ENCODE measurements at places on chromosomes 3 and 15. TPM values are rescaled to one million over a fixed set of nuclear protein-coding genes. Genes with fewer than 3 reads are reported as not detected.

DNA sequence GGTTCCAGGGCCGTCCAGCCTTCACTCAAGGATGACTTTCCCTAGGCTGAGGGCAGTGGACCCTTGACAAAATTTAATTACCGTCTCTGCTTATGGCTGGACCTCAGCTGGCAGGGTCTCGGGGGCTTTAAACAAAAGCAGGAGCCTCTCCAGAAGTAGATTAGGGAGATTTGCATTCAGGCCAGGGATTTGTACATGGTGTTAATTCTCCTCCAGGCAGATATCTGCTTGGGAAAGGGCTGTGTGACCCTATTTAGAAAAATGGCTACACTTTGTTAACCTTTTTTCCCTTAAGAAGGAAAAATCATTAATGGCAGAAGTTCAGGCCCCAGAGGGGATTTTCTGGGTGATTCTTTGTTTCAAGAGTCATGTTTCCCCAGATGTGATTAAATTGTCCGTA is 329.1 kb upstream of the C2CD4B start:
- no peak for DNase-seq

- DNase-seq = no peak
These were observed 60.1 kb downstream of the KY start for GRCh38 chr3:134590766-134591165.

- no peak for DNase-seq
These were observed 184.5 kb downstream of the ZPLD1 start for GRCh38 chr3:102619361-102619760.

- DNase-seq = no peak
These were observed 41.0 kb downstream of the MEGF11 start for GRCh38 chr15:66212563-66212921.

- no peak for DNase-seq
These were observed 221.4 kb downstream of the TLE3 start for GRCh38 chr15:69876064-69876940.

DNA sequence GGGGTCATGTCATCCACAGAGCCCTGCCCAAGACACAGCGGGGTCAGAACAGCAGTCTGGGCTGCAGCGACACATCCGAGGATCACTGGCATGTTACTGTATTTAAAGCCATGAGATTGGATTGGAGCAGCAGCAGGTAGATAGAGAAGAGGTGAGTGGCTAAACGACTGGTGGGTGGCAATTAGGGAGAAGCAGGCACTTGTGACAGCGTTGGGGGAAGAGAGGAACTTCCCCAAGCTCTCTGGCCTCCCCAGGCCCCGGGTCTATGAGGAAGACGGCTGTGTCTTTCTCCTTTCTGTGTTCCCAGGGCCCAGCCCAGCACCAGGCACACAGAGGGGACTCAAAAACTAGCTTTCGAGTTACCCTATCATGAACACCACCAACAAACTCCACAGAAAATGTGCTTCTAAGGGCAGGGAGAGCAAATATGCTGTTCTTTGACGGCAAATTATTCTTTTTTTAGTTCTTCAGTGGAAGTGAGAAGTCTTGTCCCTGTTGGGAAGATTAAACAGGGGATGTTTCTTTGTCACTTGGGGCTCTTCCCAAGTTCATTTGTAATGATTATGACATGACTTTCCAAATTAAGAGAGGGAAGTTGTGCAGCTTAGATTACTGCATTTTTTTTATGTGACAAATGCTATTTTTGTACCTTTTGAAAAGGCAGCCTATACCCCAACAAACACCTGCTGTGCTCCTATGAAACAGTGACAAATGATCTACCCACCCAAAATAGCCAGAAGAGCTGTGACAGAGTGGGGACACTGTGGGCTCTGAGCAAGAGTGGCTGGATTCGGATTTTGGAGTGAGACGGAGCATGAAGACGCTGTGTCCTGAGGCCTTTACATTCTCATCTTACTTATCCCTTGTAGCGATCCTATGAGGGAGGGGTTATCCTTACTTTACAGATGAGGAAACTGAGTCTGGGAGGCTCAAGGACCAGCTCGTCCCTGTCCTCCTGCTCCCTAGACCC is 7.2 kb upstream of the SYNM start:
- no peak for DNase-seq

DNA sequence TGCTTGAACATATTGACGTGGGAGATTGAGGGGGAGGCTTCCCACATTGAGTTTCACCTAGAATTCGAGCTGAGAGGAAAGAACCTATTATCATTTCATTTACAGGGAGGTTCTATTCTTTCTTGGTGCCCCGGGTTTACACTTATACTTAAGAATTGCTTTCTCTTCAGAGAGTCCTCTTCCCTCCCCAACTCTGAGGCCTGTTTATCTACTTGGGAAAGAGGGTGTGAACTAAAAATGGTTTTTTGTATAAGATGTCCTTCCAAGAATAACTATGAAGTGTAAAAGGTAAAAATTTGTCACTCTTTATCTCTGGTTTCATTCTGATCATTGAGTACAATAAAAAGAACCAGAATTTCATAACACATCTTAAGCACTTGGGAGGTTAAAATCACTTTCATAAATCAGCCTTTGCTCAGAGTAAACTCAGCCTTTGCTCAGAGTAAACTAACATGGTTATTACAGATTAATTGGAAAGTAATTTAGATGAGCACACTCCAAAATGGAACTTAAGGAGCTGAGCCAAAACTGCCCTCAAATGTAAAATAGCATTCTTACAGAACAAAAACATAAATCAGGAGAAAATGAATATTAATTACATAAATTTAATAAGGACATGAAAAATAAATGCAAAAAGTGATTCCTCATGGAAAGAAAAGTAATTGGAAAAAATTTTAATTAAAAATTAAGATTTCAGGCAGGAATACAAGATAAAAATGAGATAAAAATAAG is 75.2 kb downstream of the GADL1 start:
- DNase-seq = no peak

DNA sequence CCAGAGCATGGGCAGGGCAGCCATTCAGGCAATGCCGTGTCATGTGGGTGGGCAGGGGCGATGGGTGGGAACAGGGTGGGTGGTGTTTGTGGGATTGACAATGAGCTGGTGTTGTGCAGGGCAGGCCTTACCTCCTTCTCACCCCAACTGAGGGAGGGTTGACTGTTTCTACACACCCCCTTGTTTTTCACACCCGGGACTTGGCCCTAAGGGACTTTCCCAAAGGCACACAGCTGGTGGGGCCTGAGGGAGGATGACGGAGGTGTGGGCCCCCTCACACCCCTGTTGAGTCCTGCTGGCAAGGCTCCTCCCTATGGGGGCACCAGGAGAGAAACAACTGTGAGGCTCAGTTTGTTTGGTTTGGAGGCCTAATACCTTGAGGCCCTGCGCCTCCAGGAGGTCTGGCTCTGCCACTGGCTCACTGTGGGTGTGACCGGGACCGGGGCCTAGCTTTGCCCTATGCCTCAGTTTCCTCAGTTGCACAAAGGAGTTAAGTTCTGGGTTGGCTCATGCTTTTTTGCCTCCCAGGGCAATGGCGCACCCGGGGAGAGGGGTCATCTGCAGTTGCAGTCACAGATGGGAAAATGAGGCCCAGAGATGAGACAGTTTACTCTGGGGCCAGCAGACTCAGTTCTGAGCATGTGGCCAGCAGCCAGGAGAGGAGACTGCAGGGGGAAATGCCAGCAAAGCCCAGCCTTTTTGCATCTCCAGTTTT is 5.1 kb upstream of the DNAH1 start:
- DNase-seq = no peak

GRCh38 chr3:9397906-9398699 is 688 bp downstream of the SETD5 start:
- DNase-seq = peak; percentile 58

GRCh38 chr3:191345334-191345733 is 15.0 kb upstream of the UTS2B start:
- peak; percentile 63 for DNase-seq

- no peak for DNase-seq
These were observed 11.1 kb downstream of the DPH3 start for GRCh38 chr3:16253601-16254000.

GRCh38 chr15:88256279-88257230 is at the start of gene NTRK3:
Gene NTRK3, minus strand, starts transcription at chr15:88256739. Its CDS starts 586 bp downstream, at chr15:88256153.
- no peak for DNase-seq

DNA sequence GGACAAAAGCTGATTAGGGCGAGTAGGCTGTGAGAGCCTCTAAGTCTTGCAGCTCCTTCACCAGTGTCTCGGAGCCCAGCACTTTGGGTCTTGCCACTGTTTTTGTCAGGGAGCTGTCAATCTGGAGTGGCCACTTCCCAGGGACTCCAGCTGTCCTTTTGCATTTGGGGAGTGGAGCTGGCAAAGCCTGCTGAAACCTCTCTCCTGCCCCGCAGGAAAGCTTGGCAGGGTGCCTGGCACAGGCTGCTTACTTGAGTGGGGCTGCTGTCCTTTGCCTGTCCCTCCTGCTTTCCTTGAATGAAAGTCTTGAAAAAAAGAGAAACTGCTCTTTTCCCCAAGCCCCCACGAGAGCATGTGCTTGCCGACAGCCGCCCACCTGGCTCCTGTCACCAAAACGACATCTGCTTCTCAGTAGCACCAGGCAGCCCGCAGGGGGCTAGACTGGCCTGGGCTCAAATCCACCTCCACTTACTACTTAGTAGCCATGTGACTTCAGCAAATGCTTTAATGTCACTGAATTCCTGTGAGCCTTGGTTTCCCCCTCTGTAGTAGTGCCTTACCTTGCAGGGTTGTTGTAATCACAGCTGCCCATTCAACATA is 13.7 kb downstream of the USP13 start:
- DNase-seq = peak; percentile 46

- no peak for DNase-seq
These were observed 11.2 kb upstream of the NTRK3 start for GRCh38 chr15:88267720-88268119.

GRCh38 chr15:83914906-83915305 is 261.0 kb downstream of the ADAMTSL3 start:
- no peak for DNase-seq

GRCh38 chr3:19931180-19931692 is 2.8 kb downstream of the EFHB start:
- DNase-seq = no peak

DNA sequence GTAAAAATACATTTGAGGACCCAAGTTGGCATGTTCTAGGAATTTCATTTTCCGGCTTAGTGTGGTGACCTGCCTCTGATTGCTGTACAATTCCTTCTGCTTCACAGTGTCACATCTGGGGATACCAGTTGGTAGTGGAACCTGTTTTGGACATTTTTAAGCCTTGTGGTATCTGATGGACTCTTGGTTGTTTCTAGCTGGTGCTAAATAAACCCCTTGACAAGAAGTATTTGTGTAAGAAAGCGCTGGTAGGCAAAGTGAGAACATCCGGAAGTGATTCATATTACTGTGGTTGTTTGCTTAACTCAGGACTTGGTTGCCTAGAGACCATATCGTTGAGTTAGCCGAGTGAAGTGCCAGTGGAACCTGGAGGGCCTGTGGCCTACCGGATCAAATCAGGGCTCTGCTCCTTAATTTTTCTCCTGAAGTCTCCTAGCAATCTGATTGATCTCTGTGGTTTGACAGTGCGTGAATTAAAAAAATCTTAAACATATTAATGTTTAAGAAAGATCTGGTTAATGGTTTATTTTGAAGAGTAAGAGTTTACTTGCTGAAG is 12.8 kb downstream of the IQGAP1 start:
- peak; percentile 98 for DNase-seq

GRCh38 chr3:113794526-113794925 is 44.1 kb upstream of the GRAMD1C start:
- no peak for DNase-seq

GRCh38 chr3:181728470-181729340 is 17.0 kb downstream of the SOX2 start:
- DNase-seq = no peak

GRCh38 chr3:128794067-128794768 is 68.2 kb downstream of the RAB7A start:
- peak; percentile 79 for DNase-seq

DNA sequence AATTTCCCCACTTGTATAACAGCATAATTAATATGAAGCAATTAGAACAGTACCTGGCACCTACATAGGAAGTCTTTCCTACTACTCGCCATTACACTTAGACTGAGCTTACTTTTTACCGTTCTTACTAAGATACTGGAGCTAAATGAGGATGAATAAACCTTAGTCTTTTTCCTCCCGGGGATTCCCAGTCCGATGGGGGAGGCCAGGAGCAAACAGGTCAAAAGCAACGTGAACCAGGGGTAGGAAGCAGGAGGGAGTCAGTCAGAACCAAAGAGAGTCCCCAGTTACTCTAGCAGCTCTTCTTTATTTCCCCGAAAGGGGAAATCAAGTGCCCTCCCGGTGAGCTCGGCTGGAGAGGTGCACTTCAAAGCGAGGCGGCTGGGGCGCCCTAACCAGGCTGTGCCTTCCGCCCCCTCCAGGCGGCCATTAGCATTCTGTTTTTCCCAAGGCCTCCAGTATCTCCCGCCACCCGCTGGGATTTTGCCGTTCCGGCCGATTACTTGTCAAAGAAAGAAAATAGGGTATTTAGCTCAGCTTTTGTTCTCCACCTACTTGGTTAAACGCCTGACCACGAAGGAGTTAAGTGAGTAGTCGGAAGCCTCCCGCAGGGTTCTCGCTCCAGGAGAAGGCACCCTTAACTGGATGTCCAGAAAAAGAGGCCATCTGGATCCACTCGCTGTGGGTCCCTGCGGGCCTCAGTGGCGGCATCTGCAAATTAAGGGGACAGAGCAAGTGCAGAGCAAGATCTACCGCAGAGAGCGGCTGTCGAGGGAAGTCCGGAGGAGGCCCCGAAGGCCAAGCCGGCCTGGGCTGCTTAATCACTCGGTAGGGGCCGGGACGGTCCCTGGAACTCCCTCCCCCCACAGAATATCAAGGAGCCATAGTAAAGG is 6.3 kb upstream of the EOMES start:
- DNase-seq = no peak

GRCh38 chr3:78003090-78003489 is 963.2 kb downstream of the ROBO2 start:
- no peak for DNase-seq

GRCh38 chr3:192816351-192816750 is 89.0 kb upstream of the FGF12 start:
- DNase-seq = peak; percentile 64

DNA sequence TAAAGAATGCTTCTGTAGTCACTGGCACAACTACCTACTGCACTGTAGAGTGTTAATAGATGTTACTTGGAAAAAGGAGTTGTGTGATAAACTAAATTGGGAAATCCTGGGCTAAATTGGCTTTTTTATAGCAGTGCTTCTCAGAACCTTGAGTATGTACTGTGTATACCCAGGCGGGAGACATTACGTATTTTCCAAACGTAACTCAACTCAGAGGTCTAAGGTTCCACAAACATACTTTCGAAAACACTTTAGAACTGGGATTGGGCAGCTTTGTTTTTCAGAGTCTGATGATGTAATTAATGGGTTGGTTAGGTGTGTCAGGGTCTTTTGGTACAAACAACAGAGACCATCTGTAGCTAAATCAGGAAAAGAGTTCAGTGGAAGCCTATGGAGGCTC is 53.5 kb upstream of the CHST2 start:
- DNase-seq = no peak

Gene CIAO2A
- total RNA-seq = 30.2 TPM

Gene FBXO22
- 30.8 TPM for total RNA-seq

Gene OR5H14
- total RNA-seq = not detected

Gene GHRL
- 0.40 TPM for total RNA-seq

Gene C15orf61
- total RNA-seq = 1.7 TPM

Gene TIMMDC1
- total RNA-seq = 25.3 TPM

Gene FAN1
- 9.5 TPM for total RNA-seq

Gene CFAP100
- not detected for total RNA-seq

Gene SST
- total RNA-seq = not detected

Gene ZNF106
- total RNA-seq = 30.2 TPM

Gene IGSF11
- total RNA-seq = under 0.01 TPM

Gene MUC4
- not detected for total RNA-seq

All from lung microvascular endothelial cell (primary cell).